ENCODE measurements at places on chromosomes 16 and 17.

- DNase-seq: no peak
Observed at GRCh38 chr17:54859187-54859586, 41.5 kb upstream of the TOM1L1 start.

- DNase-seq: no peak
Observed at GRCh38 chr17:63949576-63950250, 17.6 kb upstream of the CD79B start.

DNA sequence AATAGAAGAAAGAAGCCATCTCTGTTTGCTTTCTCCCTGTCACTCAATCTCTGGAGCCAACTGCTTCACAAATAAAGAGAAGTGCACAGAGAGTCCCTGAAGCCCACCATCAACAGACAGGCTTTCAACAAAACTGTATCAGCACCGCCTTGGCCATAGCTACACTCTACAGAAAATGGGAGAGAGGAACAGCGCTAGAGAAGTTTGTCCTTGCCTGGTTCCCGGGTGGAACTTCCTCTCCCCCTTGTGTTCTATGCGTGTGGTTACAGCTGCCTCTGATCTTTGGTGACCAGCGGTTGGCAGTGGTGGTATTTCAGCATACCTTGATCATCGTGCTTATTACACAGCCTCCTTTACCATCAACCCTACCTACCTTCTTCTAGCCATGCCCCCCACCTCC, 91.4 kb upstream of the CCL2 start:
- peak; percentile 8 for DNase-seq

DNA sequence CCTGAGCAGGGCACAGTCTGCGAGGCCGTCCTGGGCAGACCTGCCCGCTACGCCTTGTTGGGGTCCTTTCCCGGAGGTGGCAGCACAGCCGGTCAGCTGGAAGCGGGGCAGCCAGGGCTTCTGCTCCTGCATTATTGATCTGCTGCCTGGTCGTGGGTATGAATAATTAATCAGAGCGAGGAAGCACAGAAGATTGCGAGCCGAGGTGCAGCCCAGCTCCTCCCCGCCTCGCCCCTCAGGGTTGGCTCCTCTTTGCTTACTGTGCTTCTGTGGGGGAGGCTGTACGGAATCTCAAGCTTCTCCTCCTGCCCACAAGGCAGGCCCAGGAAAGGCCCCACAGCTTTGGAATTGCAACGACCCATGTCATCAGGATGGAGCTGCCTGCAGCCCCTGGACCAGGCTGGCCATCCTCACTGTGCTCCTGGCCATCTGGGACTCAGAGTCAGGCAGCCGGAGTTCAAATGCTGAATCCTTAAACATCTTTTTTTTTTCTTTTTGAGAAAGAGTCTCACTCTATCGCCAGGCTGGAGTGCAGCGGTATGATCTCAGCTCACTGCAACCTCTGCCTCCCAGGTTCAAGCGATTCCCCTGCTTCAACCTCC, 25.6 kb downstream of the TRARG1 start:
- no peak for DNase-seq

GRCh38 chr16:11611871-11612664, 25.3 kb upstream of the LITAF start:
- no peak for DNase-seq

- no peak for DNase-seq
Observed at GRCh38 chr16:77603656-77604055, 118.7 kb upstream of the NUDT7 start.

- DNase-seq: no peak
Observed at GRCh38 chr16:48280546-48280945, 33.2 kb upstream of the ABCC11 start.

GRCh38 chr17:1109606-1110540, 69.9 kb downstream of the ABR start:
- no peak for DNase-seq

DNA sequence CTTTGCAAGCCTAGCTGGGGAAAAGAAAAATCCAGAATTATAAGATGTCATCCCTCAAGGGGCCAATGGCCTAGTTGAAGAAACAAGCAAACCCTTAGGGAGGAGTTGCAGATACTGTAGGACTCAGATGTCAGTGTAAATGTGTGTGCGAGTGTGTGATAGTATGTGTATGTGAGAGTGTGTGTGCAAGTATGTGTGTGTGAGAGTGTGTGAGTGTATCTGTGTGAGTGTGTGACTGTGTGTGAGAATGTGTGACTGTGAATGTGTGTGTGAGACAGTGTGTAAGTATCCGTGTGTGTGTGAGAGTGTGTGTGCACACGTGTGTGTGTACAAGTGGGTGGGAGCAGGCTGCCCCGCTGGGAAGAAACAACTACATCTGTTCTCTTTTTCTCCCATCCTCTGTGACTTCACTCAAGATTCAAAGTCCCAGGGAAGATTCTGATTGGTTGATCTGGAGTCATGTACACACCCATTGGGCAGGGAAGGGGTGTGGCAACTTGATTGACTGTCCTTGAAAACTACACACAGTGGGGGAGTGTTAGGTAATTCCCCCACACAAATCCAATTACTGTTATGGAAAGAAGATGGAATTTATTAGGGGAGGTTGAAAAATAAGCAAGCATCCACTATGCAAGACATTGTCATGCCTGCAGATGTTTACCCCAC, 40.7 kb downstream of the IRX3 start:
- no peak for DNase-seq

GRCh38 chr16:64475627-64476351, 646.1 kb downstream of the CDH11 start:
- peak; percentile 59 for DNase-seq

- DNase-seq: no peak
Observed at GRCh38 chr16:85988723-85989313, 89.9 kb downstream of the IRF8 start.

DNA sequence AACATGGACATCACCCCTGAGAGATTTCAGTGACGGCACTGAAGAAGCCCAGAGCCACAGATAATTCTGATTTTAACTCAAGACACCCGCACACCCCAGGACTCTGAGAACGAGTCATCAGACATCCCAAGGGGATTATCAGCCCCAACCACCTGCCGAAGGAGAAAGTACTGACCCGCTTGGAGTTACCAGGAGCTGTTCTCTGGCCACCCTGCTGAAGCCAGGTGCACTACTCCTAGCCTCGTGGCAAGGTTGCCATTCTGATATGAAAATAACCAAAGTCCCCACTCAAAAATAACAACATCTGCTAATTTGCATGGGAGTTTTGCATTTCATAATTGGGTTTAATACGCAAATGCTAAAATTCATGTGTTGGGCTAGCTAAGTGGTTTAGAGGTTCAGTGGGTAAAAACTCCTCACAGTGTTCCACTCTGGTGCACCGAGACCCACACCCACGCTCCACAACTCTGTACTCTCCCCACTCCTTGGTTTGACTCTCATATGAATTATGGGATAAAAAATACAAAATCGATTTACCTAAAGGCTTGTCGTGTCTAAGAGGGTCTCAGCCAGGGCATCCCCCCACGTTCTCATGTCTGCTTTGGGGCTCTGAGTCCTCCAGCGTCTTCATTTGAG, 143.0 kb upstream of the NOL11 start:
- DNase-seq: no peak

- no peak for DNase-seq
Observed at GRCh38 chr16:477301-478157, 50.0 kb upstream of the CAPN15 start.

GRCh38 chr17:50967795-50968194, 101.6 kb upstream of the TOB1 start:
- peak; percentile 44 for DNase-seq

GRCh38 chr16:8950580-8951077, 13.1 kb downstream of the USP7 start:
- DNase-seq: peak; percentile 65

DNA sequence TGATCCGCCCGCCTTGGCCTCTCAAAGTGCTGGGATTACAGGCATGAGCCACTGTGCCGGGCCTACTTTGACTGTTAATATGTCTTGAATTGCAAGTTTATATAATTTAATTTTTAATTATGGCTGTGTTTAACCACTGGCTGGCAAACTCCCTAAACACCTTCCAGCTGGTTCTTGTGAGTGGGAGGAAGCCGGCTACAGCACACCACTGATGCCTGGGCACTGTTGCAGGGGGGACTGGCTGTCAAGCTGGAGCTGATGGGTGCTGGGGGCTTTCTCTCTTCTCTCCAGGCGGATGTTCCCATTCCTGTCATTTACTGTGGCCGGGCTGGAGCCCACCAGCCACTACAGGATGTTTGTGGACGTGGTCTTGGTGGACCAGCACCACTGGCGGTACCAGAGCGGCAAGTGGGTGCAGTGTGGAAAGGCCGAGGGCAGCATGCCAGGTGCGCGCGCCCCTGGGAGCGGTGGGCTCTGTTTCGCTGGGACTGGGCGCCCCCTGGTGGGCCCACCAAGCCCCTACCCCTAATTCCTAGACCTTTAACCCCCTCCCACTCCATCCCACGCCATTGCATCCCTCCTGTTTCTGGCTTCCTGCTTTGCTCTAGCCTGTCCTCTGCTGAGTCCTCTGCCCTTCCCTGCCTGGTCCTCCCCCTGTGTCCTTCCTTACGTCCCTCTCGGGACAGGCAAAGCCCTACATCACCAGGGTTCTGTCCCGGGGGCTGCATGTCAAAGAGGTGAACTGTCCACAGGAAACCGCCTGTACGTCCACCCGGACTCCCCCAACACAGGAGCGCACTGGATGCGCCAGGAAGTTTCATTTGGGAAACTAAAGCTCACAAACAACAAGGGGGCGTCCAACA, 9.5 kb downstream of the TBX21 start:
- DNase-seq: no peak

DNA sequence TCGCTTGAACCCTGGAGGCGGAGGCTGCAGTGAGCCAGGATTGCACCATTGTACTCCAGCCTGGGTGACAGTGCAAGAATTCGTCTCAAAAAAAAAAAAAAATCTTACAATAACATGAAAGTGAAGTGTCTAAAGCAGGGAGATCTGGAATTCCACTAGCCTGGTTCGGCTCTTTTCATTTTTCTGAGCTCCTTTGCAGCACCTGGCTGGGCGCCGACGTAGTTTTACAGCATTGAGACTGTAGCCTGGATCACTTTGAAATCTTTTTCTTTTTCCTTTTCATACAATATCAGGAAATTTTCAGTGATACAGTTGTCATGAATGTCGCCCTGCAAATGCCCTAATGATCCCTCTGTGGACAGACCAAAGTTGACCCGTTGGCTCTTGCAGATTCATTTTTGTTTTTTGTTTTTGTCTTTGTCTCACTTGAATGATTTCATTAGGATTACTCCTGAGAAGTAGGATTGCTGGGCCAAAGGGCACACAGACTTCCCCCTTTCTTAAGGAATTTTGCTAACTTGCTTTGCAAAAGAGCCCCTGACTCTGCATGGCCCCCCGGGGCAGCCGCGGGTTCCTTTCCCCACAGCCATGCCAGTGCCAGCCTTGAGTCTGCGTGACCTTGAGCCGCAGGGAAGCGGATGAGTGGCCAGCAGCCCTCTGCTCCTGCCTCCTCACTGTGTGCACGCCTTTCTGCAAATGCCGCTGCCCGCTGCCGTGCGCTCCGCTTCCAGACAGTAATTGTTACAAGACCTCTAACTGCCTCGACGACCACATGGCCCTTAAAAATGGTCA, 28.0 kb downstream of the CRISPLD2 start:
- no peak for DNase-seq

DNA sequence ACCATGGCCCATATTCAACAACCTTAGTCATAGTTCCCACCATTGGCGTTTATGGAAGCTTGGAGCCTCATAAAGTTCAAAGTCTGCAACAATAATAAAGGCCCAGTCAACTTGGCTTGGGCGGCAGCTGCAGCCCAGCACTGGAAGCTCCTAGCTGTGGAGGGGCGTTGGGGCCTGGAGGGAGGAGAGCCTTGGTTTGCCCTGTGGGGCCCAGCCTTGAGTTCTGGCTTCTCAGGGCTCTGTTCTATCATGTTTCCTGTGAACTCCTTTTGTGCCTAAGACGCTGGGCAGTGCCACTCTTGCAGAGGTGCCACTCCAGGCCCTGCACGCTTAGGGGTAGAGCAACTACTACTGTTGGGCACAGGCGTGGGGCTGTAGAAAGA, 927 bp upstream of the ENGASE start:
- no peak for DNase-seq

- DNase-seq: peak; percentile 28
Observed at GRCh38 chr17:39926588-39927100, 757 bp downstream of the ORMDL3 start.

GRCh38 chr16:65688301-65688700, 566.4 kb upstream of the CDH11 start:
- DNase-seq: no peak

- DNase-seq: no peak
Observed at GRCh38 chr17:29968271-29968670, 26.8 kb downstream of the EFCAB5 start.

DNA sequence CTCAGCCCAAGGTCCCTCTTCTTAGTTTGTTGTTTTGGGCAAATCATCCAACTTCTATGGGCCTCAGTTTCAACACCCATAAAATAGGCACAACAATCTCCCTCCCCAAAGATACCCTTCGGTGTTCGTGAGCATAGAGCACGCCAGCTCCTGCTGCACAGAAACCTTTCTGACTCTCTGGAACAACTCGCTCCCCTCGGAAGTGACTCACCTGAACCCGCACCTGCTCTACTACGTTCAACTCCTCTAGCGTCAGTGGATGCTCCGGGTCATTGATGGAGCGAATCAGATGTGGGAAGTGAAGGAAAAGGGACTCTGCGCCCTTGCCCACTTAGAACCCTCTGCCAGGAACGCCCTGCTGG, 445 bp downstream of the CIAO2B start:
- DNase-seq: peak; percentile 35

GRCh38 chr17:62680541-62681052, 53.1 kb downstream of the MRC2 start:
- DNase-seq: no peak

Measured in cardiac fibroblast (primary cell).